ENCODE measurements at places on chromosomes 3 and 15.

GRCh38 chr15:42612367-42612912, 37.0 kb downstream of the STARD9 start:
- DNase-seq = no peak

DNA sequence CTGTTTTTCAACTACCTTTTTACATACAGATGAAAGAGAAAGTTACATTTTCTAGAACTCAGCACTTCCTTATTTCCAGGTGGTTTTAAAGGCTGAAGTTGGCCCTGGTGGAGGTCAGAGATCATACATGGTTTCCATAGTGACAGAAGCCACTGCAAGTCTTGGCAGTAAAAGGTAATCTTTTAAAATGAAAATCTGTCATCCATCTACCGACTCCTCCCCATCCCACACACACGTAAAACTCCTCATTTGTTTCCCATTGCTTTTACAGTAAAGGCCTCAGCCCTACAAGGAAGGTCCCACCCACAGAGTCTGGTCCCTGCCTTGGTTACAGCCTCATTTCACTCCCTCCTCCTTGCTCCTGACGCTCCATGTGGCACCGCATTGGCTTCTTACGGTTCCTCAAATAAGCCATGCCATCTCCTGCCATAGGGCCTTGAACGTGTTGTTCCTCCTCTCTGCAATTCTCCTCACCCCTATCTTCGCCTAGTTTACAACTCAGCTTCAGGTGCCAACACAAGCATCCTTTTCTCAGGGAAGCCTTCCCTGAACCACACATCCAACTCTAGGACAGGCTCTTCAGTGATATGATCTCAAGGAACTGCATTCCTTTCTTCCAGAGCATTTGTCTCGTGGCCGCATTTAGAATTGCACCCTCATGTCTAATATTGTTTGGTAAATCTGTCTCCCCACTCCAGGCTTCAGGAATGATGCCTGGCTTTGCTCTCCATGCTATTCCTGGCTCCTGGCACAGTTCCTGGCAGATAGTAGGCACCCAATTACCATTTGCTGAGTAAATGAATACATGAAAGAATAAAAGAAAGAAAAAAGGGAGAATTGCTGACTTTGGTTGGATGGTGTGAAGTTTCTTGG, 2.6 kb downstream of the CYP19A1 start:
- no peak for DNase-seq

DNA sequence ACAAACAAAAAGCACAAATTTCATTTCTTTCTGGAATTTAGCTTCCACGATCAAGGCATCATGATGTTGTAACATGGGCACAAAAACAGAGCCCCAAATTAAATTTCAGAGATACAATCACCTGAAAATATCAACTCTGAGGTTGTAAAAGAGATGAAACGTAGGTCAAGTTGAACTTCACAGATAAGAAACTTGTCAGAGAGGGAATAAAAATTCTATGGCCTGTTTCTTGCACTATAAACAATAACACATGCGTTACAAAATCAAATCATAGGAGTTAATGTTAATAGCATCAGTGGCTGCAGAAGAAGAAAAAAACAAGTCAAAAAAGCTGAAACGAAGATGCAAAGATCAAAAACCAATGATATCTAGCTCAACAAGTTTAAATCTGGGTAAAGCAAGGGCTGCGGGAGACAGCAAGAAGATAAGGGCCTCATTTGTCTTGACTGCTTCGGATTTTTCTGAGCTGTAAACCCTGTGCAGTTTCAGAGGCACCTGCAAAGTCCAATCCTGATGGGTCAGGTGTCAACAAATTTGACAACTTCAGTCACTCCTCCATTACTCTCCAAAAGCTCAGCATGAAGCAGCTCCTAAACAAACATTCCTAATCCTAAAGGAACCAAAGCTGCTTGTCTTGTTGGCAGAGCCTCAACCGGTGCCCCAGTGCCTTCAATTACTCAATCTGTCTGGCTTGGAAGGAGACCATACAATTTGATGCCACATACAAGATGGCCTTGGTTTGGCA, 219.8 kb downstream of the STT3B start:
- no peak for DNase-seq

GRCh38 chr3:31934866-31935265, 46.2 kb downstream of the OSBPL10 start:
- DNase-seq = no peak

DNA sequence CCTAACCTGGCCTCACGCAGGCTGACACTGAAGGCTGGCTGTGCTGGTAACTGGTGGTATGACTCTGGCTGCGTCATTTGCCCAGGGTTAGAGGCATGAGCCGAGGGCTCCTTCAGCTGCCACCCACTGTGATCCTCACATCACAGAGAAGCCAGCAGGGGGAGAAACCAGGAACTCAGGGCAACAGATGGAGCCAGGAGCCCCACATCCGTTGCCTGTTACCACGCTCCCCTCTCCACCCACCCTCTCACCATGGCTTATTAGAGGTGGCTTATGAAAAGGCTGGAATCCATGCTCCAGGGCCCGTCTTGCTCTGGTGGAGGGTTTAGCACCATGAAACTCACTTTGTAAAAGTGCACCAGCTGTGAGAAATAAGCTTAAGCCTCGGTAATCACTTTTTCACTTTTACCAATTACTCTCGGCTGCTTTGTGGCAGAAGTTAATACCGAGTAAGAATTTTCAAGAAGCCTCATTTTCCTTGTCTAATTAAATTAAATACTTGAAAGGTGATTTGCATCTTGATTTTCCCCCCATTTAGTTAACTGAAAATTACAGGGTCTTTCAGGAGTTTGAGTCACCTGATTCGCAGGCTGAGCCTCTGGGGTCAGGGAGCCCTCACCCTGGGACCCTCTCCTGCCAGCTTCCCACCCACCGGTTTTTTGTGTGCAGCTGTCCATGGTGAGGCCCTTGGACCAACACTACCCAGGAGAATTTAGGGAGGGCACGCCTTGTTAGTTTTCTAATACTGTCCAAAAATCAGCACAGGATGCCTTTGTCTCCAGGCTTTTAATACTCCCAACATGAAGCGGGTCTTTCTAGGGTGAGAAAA, 60.9 kb downstream of the ASB7 start:
- DNase-seq = no peak

DNA sequence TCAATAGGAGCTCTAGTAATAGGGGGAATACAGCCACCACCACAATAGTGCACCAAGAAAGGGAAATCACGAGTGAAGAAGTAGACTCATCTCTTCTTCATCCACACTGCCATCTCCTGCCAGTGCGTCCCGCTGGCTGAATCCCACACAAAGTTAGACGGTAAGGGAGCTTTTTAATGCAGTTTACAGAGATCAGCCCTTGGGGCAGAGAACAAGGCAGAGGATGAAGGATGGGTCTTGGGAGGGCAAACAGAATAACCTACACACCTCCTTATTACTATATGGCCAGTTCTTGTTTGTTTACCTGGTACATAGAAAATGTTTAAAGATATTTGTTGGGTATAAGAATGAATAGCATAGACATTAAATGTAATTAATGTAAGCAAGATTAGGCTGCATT, 11.0 kb upstream of the DPH6 start:
- DNase-seq = no peak

DNA sequence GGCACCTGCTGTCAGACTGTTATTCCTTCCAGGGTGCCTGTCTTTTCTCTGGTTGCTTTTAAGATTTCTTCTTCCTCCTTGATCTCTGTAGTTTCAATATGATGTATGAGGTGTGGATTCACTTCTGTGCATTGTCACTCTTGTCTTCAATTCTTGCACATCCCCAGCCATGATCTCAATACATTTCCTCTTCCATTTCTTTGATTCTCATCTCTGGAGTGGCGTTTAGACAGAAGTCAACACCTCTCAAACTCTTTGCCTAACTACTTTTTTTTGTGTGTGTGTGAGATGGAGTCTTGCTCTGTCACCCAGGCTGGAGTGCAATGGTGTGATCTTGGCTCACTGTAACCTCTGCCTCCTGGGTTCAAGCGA, 224.4 kb upstream of the LYSMD4 start:
- no peak for DNase-seq

GRCh38 chr3:175573226-175573625, 714.1 kb downstream of the NAALADL2 start:
- no peak for DNase-seq

GRCh38 chr15:94400526-94401298, 169.4 kb downstream of the MCTP2 start:
- DNase-seq = no peak

GRCh38 chr3:197270558-197271317, 27.7 kb downstream of the DLG1 start:
- no peak for DNase-seq

DNA sequence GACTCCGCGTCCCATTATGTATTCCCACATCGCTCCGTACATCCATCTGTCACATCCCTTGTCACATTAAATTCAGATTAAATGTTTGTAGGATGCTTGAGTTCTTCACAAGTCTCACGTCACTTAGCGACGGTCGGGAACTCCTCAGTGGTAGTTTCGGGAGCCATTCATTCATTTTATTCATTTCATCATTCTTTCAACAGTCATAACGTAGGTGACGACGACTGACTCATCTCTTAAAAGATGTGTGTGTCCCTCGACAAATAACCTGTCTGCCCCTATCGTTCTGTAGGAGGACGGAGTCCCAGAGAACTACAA, 272 bp upstream of the SRPRB start:
- no peak for DNase-seq

DNA sequence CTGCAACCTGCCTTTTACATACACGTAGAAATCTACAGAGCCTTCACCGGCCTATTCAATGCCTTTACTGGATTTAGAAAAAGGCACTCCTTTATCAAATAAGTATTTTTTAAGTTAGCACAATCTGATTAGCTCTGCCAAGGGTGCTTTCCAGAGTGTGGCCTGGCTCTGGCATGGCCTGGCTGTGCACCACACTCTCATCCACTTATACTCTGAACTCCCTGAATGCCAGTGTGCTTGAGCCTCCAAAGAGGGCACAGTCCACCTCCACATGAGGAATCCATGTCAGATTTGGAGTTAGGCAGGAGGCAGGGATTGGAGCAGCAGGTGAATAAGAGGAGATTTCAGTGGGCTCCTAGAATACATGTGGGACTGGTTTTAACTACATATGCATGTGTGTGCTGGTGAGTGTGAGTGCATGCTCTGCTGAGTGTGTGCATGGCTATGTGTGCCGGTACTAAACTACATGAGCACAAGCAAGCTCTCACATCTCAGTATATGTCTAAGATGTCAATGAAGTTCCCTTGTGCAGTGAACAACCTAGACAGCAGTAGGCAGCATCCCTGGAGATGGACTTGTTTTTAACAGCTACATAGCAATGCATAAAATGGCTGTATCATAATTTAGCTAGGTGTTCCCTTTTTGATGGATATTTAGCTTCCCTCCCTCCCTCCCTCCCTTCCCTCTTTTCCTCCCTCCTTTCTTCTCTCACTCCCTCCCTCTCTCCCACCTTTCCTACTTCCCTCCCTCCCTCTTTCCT, 17.8 kb upstream of the ZFAND6 start:
- no peak for DNase-seq

DNA sequence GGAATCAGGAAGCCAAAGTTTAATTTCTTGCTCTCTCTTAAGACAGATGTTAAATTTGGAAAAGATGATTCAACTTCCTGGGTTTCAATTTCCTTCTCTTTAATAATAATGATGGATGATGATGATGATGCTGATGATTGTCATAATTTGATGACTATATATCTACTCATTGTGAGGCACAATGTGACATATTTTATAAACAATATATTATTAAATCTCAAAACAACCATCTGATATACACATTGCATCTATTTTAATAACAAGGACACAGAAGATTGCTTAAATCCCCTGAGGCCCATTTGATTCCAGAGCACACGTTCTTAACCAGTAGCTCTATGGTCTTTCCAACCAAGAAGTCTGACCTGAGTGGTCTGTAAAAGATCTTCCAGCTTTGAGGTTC, 124.0 kb downstream of the CNTN6 start:
- no peak for DNase-seq

GRCh38 chr15:78065284-78065872, 12.1 kb downstream of the TBC1D2B start:
- no peak for DNase-seq

DNA sequence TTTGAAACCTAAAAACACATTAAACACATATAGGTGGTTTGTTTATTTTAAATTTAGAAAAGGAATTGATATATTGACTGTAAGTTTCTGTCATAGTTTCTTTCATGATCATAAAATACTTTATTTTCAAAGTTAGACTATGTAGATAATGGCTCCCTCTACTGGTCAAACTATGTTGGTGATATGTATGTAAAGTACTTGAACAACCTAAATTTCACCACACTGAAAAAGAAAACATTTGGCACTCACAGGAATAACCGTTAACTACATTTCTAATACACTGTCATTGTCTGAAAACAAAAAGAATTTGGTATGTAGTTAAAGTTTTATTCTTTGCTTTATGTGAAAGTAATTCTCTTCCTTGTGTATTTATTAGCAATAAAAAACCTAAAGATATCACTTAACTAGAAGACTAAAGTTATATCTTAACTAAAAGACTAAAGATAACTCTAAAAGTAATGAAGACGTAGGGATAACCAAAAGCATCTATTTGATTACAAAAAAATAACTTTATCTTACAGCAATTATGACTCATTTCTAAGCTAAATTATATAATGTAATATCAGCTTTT, 427.5 kb downstream of the VGLL3 start:
- DNase-seq = no peak

DNA sequence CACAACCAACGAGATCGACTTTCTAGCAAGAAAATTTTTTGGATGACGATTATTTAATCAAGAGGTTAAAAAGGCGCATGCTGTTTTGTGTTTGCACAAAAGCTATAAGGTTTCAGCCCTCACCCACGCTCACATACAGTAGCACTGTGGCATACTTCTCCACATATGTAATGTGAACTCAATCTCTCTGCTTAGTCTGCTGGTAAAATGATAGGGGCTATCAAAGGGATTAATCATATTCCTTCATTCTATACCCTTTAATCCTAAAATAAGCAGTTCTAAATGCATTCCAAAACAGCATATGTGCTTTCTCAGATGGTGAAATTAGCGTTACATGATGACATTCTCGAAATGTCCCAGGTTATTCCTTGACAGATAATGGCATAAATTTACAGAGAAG, 196.9 kb upstream of the PRICKLE2 start:
- DNase-seq = no peak

- DNase-seq = no peak
Observed at GRCh38 chr15:64052925-64053491, 6.7 kb upstream of the DAPK2 start.

GRCh38 chr15:79310612-79310984, 314 bp upstream of the TMED3 start:
- DNase-seq = no peak

- no peak for DNase-seq
Observed at GRCh38 chr15:28165791-28166190, 66.7 kb upstream of the OCA2 start.

- DNase-seq = no peak
Observed at GRCh38 chr15:62641825-62642224, 400.7 kb upstream of the TPM1 start.

DNA sequence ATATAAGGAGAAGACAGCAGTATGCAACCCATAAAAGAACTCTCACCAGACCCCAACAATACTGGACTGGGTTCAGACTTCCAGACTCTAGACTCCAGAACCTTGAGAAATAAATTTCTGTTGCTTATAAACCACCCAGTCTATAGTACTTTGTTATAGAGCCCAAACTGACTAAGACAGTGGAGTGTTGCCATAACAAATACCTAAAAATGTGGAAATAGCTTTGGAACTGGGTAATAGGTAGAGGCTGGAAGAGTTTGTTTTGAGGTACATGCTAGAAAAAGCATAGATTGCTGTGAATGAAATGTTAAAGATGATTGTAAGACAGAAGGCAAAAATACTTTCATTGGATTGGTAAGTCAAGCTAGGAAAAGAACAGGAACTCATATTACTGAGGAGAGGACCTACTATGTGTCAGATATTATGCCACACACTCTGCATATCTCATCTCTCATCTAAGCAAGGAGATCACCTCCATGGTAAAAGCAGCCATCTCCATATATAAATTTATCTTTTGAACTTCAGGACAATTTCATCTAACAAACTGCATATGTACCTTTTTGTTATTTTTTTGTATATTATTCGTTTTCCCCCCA, 67.4 kb upstream of the FNDC3B start:
- DNase-seq = no peak

Data from cortex of kidney (tissue), 1 donor.